ENCODE measurements at places on chromosomes 4 and X.

- no peak for DNase-seq
Observed at GRCh38 chr4:174273930-174274329, 9.5 kb downstream of the FBXO8 start.

DNA sequence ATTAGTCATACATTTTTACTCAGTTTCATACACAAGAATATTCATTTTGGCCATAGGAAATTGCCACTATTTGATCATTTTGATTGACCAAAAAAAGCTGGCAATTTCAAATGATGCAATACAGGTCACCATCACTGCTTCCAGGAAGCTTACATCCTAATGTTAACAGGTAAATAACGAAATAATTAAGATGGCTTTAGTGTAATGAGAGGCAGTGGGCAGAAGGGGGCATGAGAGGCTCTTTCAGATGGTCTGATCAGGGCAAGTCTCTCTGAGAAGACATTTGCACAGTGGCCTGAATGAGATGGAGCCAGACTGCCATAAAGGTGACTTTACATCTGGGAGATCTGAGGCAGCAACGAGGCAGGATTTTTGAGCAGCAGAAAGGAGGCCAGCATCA, 170.7 kb downstream of the SLIT2 start:
- peak; percentile 44 for DNase-seq

GRCh38 chrX:2954541-2954940, 25.4 kb upstream of the ARSD start:
- no peak for DNase-seq

DNA sequence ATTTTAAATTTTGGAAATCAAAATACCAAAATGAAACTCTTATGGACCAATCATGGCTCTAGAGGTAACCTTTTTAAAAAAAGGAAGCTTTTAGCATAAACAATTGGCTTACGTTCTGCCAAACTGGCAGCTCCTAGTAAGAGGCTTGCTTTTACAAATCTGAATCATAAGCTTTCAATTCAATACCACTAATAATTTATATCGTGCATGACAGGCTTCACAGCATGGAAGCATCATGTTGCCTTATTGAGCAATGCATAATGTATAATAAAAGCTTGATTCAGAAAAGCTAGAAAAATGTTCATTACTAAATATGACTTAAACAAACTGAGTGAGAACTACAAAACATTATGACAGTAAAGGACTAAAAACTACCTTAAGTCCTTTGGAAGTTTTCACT, 280.9 kb downstream of the IQCM start:
- no peak for DNase-seq

GRCh38 chrX:53724872-53725271, 38.4 kb upstream of the HUWE1 start:
- no peak for DNase-seq

GRCh38 chrX:63299596-63299995, 51.5 kb downstream of the SPIN4 start:
- no peak for DNase-seq

DNA sequence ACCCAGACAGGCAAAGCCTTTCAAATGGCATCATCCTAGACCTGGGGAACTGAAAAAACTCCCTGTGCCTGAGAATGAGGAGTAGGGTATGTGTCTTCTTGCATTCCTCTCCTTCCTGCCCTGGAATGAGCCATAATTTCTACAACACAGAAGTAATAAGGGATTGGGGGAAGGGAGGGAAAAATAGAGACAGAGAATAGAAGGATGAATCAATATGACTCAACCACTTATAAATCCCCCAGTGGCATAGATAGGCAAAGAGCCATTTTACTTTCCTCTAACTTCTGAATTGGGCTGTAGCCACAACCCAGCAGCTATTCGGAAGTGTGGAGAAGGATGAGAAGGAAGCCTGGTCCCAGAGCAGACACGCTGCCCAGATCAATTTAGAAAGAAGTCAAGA, 99.9 kb downstream of the NHS start:
- no peak for DNase-seq

GRCh38 chrX:42597481-42597880, 180.5 kb downstream of the PPP1R2C start:
- no peak for DNase-seq

- no peak for DNase-seq
Observed at GRCh38 chr4:93182722-93183121, 645.8 kb upstream of the ATOH1 start.

- DNase-seq = no peak
Observed at GRCh38 chr4:101229116-101229515, 118.2 kb downstream of the PPP3CA start.

GRCh38 chr4:34000356-34000755, 2244.0 kb downstream of the ARAP2 start:
- DNase-seq = no peak

DNA sequence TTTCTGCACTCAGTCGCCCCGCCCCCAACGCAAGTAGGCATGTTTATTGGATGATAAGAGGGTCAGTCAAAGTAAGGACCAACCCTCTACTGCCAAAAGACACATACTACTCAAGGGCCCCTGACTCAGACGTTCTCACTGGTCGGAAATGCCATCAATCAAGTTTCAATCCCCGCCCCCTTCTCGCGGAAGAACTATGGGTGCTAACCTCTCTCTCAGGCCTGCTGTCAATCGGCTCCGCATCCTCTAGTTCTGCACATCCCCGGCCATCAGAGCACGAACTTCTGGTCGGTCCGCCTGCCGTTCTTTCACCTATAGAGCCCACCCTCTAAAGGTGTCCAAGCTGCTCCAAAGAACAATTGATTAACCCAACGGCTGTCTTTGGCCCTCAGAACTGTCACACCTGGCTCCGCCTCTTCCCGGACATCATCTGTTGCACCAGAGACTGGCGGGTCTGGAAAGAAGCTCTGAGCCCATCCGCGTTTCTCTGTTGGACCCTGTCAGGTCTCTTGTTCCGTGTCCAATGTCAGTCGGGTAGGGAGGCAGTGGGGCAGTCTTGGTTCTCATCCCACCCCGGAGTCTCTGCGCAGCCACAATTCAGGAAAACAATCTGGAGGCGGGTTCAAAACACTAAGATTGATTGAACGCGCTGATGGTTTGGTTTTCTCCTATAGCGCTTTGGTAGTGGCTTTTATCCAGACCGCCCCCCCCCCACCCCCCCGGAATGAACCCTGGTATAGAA, 15.2 kb downstream of the NDUFB11 start:
- DNase-seq = peak; percentile 94

- no peak for DNase-seq
Observed at GRCh38 chrX:118484216-118484903, 11.3 kb upstream of the DOCK11 start.

DNA sequence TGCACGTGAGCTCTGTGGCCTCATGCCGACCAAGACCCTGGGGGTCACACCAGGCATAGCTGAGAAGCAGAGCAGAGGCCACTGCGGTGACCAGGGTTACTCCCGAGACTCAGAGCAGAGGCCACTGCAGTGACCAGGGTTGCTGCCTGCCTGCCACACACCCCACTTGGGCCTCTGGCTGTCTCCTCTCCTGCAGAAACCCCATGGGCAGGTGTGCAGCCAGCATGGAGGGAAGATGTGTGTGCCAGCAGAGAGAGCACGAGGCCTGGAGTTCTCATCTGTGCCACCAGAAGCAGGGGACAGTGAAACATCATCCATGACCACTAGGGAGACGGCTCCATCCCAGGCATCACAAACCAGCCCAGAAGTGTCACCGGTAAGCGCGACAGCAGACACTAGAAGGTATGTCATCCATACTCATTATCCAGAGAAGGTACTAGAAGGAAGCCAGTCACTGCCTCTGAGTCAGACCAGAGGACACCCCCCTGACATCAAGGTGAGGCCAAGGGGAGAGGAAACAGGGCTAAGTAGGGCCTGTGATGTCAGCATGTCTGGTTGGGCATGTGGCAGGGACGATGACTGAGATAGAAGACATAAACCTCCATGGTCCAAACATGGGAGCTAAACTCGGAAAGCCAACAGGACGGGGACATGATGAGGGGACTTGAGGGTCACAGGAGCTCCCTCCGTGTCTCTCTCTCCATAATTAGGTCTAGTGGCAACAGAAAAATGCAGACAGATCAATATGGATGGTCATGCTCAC, 24.2 kb upstream of the SPON2 start:
- no peak for DNase-seq

DNA sequence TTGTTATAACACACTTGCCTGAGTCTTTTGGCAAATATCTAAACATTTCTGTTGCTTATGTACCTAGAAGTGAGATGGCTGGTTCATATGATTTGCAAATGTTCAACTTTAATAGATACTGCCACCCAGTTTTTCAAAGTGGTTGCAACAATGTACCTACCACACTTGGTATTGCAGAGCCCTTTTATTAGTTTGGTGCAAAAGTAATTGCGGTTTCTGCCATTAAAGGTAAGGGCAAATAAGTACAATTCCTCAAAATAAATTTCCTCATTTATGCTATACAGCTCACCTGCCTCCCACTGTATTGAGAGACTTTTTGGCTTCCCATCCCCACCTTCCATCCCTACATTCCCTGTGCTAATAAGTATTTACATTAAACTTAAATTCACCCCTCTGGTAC, 47.7 kb upstream of the COL25A1 start:
- no peak for DNase-seq

DNA sequence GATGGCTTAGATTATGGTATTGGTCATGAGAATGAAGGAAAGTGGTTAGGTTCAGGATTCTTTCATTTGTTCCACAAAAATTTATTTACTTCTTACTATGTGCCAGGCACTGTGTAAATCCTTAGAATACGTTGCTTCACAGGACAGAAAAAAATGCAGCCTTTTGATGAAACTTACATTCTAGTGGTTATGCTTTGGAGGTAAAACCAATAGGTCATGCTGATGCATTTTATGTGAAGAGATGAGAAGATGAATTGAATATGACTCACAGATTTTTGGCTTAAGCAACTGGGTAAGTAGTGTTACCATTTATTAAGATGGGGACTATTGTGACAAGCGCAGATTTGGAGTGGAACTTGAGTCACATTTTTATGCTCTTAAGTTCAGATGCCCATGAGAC, 165.3 kb downstream of the GLRA2 start:
- DNase-seq = no peak

DNA sequence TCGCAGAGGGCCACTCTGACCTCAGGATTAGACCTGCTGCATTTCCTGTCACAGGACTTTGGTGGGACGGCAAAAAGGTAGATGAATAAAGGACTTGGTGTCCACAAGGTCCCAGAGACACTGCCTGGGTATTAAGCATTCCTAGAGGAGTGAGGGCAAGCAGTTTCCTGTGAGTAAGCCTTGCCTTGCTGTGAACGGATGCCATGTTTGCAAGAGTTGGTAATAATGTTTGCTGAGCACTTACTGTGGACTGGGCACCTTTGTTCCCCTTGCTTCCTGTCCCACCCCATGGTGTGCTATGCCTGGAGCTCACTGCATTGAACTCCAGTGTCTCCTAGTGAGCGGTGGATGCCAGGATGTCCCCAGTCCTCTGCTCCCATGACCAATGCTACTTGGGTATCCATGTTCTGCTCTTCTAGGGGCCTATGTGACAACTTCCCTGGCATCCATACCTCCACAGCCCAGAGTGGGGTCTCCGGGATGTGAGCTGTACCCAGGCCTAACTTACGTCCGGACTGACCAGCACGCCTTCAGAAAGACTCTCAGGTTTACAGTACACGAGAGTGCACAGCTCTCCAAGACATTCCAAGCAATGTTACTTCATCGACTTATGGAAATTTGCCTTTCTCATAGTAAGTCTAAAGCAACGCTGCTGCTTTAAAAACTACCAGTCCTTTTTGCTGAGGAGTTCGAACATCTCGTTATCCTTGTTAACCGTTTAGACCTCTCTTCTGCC, 95.5 kb upstream of the MSX1 start:
- no peak for DNase-seq

Data from activated CD4-positive, alpha-beta memory T cell treated with anti-CD3 and anti-CD28 coated beads for 36 hours (primary cell).